T-helper 2 cell treated with Interferon-gamma antibody and Interleukin-4, amounts not matched to agents 5 μg/mL and 100 μg/mL, for 36 hours (primary cell): ENCODE measurements at places on chromosomes 2 and 18.

DNA sequence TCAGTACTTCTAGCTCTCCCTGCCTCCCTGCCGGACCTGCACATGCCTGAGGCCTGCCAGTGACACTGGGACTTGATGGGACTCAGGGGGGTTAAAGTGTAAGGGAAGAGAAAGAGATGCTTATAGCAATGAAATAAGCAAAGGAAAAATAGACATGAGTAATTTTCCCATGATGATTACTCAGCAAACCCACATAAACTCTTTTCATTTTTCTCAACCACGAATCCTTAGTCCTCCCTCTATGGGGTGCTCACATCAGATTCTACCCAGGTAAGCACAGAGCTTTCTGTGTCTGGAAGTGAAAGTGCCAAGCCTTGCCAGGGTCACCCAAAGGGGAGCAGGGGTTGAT, 44.8 kb upstream of the ANKRD62 start:
- no peak for DNase-seq

- DNase-seq: no peak
Observed at GRCh38 chr2:59083075-59083828, 842.1 kb upstream of the FANCL start.

DNA sequence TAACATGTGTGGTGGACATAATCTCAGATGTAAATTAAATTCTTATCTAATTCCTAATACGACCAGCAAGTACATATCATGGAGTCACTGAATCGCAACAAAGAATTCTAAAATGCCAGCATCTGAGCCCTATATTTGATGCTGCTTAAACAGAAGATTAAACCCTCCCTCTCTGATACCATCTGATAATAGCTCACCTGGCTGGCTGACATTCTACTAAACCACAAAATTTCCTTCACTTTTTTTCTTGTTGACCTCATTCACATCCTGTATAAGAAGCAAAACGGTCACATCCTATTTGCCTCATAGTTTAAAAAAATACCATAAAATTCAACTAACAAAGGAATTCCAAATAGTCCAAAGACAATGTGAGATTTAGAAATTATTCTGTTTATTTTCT, 371.6 kb upstream of the SLC8A1 start:
- no peak for DNase-seq

DNA sequence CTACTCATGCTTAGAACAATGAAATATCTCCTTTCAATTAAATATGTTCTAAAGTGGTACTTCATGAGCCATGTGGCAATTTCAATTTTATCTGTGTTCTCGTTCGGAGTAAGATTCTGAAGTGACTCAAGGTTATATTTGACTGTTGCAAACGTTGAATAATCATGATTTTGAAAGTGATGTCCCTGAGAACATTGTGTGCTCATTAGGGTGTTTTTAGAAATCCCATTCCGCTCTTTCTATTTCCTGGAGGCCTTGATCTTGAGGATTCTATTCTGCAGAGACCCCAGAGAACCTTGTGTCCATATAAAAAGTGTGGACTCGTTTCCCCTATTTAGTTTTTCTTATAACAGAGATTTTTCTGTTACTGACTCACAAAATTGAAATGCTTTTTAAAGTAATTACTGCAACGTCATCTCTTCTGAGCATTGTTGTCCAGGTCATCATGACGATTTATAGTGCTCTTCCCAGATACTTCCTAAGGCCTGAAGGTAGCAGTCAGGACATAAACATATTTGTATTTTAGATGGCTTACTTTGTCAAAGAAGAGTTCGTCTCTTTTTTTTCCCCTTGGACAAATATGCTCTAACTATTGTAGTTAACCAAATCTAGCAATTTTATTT, 27.2 kb downstream of the IL1R2 start:
- DNase-seq: no peak

- DNase-seq: no peak
Observed at GRCh38 chr18:76557026-76557575, 62.1 kb upstream of the ZNF516 start.

- no peak for DNase-seq
Observed at GRCh38 chr2:120701096-120701495, 34.6 kb upstream of the GLI2 start.

DNA sequence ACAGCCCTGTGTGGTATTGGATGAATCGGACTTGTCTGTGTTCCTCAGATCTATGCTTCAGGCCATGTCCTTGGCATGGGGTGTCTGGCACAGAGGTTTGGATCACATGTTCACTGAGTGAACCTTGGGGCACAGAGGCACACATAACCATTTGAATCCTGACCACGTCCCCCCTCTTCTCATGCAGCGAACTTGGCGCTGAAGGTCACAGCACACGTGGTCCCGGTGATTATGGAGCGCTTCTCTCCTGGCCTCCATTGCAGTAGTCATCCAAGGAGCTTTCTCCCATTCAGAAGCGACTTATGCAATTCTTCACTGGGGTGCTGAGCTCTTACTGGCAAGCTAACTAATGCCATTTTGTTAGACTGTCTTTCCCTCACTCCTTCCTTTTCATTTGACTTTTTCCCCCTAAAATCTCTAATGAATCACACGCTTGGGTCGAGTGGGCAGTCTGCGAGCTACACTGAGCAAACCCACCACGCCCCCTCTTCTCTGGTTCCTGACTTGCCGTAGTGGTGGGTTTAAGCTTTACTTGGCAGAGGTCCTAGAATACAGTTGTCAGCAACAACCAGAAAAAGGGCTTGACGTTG, 59.4 kb downstream of the KCNG2 start:
- no peak for DNase-seq

DNA sequence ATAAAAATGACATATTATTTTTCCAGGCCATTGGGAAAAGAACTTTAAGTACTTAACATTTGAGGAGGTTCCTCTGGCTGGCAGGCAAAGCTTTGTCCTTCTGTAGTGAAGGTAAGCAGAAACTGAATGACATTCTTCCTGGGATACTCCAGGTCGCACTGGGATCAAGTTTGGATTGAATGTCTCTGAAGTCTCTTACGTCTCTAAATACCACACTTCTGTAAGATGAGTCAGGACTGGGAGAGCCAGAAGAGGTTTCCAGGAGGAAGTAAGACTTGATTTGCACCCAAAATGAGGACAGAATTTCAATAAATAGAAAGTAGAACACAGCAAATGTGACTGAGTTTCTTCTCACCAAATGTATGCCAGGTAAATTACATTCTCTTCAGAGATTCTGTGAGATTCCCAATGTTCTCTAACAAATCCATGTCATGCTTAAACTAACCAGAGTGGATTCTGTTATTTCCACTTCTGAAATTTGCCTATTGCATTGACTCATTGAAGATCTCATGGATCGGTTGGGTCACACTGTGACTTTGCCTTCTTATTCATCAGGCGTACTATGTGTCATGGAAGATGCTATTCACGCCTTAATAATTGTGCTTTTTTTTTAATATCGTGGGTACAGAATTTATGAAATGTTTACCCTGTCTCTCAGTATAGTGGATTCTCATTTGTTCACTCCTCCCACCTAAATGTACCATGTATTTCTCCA, 25.5 kb upstream of the VIT start:
- no peak for DNase-seq

GRCh38 chr18:60599267-60599666, 226.7 kb upstream of the MC4R start:
- DNase-seq: no peak

DNA sequence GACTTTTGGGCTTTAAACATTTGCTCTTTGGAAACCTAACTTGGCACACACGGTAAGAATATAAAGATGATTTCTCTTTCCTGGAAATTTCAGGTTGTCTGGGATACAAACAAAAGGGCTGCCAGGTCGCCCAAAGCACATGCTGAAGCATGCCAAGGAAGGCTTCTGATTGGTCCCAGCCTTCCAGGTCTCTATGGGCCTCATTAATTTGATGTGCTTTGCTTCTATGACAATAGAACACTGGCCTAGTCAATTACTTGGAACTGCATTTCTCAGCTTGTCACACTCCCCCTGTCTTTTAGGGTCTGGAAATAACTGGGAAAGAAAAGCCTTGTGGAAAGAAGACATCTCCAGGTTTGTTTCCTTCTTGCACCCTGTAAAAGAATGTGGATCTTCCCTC, 228.9 kb downstream of the ADCYAP1 start:
- no peak for DNase-seq

GRCh38 chr2:198371921-198372543, 567.6 kb downstream of the PLCL1 start:
- DNase-seq: no peak

DNA sequence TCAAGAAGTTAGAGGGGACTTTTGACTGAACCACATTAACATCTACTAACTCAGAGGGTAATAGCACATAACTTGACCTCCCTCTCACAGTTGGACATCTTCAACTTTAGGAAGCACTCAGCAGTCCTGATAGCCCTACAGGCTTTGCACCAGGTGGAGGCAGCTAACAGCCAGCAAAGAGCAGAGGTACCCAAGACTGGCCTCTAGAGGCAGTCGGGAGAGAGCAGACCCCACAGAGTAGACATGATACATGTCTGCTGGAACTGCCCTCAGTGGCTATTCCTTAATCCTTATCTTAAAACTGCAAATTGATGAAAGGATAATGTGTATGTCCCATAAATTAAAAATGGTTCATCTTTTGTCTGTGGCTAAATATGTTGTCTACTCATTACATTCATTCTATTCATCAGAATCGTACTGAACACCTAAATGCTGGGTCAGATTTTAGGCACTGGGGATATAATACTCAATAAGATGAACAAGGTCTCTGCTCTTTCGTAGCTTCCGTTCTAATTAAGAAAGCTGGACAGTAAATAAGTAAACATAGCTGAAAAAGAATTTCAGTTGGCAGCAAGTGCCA, 49.8 kb downstream of the CAB39 start:
- no peak for DNase-seq

DNA sequence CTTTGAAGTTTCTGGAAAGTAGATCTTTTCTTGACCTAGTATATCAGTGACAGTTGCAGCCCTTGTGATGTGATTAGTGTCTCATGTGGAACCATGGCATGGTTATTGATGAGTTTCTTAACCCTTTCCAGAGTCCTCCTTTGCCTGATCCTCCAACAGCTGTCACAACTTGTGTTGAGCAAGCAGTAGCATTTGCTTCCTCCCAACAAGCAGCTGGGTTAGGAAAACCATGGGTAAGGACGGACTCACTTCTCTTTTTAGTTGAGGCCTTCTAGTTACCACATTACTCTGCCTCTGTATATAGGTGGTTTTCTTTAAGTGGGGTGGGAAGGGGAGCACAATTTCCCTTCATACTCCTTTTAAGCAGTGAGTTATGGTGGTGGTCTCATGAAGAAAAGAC, 96.3 kb downstream of the XRCC5 start:
- DNase-seq: no peak

DNA sequence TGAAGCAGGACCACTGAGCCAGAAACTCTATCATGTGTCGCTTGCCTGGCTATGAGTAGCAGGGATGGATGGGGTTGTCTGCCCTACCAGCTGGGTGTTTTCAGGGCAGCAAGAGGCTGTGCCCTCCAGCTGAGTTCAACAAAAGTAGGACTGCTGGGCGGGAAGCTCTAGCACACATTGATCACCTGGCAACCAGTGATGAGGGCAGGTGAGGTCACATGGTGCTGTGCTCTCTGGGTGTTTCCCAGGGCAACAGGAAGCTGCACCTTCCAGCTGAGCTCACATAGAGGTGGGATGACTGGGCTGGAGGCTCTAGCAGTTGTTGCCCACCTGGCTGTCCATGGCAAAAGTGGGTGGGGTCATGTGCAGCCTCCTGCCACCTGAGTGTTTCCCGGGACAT, 487.3 kb upstream of the VWC2L start:
- no peak for DNase-seq

- DNase-seq: no peak
Observed at GRCh38 chr2:219353129-219353528, 20.6 kb upstream of the RESP18 start.

- DNase-seq: peak; percentile 16
Observed at GRCh38 chr2:64179582-64180321, 35.5 kb upstream of the PELI1 start.

- DNase-seq: no peak
Observed at GRCh38 chr2:135762022-135762421, 20.4 kb downstream of the UBXN4 start.

GRCh38 chr2:10786240-10786982, 26.2 kb downstream of the PDIA6 start:
- no peak for DNase-seq

DNA sequence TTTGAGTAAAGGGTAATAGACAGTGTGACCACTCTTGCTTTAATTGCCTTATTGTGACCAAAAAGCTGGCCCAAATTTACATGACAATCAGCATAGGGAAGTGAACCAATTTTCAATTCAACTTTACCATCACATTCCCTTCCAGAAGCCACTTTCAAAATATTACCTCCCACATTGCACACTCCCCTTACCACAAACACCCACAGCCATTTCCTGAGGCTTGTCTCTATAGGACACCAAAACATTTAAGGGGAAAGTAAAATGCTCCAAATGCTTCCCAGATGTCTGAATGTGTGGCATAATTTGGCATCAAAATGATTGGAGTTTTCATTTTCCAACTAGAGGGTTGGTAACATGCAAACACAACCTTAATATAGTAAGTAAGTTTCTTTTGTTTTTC, 616.1 kb downstream of the SLC4A3 start:
- DNase-seq: no peak

GRCh38 chr2:207831584-207832248, 62.0 kb upstream of the FZD5 start:
- no peak for DNase-seq

DNA sequence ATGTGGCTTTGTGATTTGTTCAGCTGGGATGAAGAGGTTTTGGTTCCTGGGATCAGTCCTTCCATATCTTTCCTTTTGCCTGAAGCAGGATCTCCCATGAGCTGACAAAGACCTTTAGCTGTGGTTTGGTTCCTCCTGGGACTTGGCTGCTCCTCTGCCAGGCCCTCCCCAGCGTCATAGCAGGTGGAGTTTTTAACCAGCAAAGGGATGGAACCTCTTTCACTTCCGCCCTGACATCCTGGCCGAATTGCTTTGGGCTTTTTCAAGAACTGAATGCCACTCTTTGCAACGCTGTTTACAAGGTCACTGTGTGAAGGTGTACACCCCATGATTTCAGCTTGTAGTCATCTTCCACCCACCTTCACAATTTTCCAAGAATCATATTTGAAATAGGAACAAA, 390 bp downstream of the PCARE start:
- DNase-seq: no peak

- DNase-seq: no peak
Observed at GRCh38 chr2:98870516-98871158, 65.4 kb downstream of the CRACDL start.

DNA sequence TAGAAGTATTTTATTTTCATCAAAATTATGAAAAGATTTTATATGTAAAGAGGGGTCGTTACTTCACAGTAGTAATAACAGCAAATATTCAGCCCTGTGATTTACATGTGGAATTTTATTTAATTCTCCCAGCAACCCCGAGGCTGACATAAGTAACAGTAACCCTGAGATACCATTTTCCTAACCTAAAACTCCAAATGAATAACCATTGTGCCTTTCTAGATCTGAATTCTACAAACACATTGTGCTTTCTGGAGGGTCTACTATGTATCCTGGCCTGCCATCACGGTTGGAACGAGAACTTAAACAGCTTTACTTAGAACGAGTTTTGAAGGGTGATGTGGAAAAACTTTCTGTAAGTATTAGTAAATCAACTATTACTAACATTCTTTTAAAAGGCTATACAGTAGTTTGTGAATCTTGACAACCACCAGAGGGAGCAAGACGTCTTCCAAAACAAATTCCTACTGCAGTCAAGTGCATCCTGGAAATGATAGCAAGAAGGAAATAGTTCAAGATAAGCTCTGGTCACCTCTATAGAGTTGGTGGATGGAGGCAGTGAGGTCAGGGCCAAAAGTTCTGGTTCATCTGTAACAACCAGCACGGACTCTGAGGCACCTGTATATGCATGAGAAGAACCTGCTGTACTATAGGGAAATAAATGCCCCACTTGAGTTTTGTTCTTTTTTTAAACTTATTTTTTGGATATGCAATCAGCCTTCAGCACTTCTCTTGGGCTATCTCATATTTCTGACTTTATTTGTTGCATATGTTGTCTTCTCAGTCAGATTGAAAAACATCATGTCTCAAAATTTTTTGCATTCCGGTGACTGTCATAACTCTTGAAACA, 37.4 kb downstream of the ACTR2 start:
- DNase-seq: no peak
